CD14-positive monocyte (primary cell): ENCODE measurements at places on chromosomes 2 and 18.

- no peak for DNase-seq
Observed at GRCh38 chr18:32511147-32511546, 40.5 kb upstream of the GAREM1 start.

- DNase-seq = no peak
Observed at GRCh38 chr2:148021886-148022285, 995 bp downstream of the MBD5 start.

DNA sequence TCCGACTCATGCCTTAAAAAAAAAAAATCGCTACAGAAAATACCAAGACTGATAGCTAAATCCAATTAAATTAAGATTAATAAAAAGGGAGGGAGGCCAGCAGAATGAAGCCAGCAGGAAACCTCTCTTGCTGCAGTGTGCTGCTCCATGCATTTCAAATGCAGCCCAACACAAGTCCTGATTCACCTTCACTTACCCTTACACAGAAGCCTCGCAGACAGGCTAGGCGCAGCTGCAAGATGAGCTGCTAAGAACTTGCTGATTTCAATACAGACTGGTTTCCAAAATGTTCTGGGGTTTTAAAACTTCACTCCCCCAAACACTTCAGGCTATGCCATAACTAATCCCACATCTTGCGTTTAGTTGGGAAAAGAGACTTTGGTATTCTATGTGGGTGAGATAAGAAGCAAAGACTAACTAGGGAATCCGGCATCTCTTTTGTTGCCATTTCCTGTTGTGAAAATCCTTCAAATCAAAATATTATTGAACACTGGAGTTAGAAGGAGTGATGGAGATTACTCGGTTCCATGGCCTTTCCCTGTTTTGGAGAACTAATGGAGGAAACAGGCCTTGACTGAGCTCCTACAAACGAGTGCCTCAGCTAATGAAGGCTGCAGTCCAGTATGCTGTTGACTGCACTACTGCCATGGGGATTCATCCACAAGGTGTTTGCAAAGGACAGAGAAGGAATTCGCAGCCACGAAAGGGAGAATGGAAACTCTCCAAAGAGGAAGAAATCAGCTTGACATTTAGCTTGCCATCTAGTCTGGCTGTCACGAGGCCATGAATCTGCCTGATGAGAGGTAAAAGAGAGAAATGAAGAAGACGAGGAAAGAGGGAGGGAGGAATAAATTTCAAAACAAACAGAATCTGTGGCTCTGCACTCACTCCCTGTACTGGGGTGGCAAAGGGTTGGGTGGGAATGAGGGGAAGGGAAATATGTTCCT, 67.3 kb downstream of the CLHC1 start:
- peak; percentile 43 for DNase-seq

GRCh38 chr2:118609138-118609537, 238.3 kb downstream of the EN1 start:
- no peak for DNase-seq

DNA sequence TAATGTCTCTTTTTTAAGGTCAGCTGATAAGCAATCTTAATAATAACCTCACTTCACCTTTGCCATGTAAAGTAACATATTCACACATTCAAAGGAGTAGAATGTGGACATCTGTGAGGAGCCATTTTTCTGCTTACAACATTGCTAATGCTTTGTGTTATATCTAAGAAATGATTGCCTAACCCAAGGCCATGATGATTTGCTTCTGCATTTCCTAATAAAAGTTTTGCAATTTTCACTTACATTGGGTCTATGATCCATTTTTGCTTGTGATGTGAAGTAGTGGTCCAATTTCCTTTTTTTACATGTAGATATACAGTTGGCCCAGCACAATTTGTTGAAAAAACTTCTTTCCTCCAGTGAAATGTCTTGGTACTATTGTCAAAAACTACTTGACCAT, 22.0 kb downstream of the RELCH start:
- peak; percentile 74 for DNase-seq

GRCh38 chr2:52518678-52519077, 1248.9 kb upstream of the CHAC2 start:
- no peak for DNase-seq

GRCh38 chr2:222076973-222077690, 221.7 kb downstream of the PAX3 start:
- DNase-seq = no peak

- no peak for DNase-seq
Observed at GRCh38 chr2:226450141-226450540, 349.5 kb downstream of the IRS1 start.

DNA sequence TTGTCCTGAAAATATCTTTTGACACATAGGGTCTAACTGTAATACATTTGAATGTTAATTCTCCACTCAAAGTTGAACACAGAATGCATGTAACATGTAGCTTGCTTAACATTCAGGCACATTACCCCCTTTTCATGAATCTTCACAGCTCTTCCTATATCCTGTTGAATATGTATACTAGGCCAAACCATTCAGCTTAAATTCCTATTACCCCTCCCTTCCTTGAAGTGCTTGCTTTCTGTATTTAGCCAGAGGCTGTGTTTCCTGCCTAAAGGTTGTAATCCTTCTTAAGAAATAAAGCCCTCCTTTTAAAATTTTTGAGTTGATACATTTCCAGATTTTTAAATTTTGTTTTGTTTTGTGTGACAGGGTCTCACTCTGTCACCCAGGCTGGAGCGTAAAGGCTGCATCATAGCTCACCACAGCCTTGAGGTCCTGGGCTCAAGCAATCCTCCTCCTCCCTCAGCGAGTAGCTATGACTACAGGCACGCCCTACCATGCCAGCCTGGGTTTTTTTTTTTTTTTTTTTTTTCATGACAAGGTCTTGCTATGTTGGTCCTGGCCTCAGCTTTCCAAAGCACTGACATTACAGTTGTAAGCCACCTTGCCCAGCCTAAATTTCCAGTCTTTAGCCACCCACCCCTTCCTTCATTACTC, 357.6 kb downstream of the DSC3 start:
- no peak for DNase-seq

- no peak for DNase-seq
Observed at GRCh38 chr2:168079236-168079635, 168.2 kb downstream of the STK39 start.

DNA sequence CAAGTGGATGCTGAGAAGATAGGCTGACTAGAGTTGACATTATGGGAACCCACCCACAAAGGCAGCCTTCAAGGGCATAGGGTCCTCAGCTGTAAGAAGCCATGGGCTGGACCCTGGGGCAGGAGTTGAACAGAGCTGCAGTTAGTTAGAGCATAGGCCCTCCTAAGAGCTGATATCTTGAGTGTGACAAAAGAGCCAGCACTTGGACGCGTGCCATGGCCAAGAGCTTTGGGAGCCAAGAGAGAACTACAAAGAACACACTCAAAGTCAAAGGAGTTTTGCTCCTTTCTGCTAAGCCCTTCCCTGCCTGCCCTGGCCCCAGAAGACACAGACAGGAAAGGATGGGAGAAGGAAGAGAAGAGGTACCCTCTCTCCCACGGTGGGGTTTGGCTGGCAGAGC, 29.9 kb upstream of the AGAP1 start:
- DNase-seq = no peak

DNA sequence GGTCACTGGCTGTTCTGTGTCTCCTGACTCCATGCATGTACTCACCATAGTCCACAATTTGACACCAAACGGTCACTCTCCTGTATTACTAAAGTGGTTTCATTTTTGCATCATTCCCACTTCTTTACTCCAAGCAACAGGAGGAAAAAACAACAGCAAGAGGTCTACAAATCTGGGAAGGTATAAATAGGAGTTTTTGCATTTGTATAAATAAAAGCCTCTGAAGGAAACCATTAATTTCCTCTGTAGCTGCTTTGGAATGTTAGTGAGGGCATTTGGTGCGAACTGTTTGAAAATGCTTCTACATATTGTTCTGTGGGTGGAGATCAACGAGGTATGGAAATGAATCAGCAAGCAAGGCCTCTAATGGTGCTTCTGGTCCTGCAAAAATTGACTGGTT, 148.5 kb upstream of the DLX2 start:
- DNase-seq = no peak

DNA sequence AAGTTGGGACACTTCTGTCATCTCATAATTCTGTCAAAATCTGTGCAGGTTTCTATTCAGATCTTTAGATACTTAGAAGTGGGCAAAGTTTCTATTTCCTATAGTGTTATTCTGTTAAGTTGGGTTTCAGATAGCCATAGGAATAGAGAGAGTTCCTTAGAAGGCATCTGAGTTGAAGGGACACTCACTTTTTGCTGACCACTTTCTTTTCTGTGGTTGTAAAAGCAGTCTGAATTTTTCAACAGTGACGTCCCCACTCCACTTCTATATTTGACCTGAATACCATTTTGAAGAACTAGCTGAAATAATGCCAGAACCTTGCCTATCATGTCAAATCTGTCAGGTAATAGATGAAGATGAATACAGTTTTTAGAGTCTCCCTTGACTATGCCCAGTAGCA, 267.3 kb downstream of the SPAG16 start:
- DNase-seq = no peak

DNA sequence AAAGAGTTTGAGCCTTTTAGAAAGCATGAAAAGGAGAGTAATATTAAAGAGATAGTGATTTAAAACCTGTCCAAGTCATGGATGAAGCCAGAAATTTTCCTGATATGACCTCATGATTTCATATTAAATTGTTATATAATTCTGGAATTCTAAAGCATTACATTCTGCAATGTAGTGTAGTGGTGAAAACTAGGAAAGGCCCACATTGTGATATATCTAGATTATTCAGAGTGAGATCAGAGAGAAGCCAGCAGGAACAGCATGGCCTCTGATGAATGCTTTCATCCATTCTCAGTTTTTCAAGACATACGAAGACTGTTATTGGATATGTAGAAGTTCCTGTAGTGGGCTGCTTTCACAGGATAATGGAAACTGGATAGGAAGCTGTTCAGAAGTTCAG, 98.8 kb downstream of the LCLAT1 start:
- DNase-seq = no peak

GRCh38 chr2:176584333-176584732, 315.1 kb downstream of the MTX2 start:
- no peak for DNase-seq

GRCh38 chr2:100613719-100614118, 50.9 kb downstream of the PDCL3 start:
- no peak for DNase-seq

DNA sequence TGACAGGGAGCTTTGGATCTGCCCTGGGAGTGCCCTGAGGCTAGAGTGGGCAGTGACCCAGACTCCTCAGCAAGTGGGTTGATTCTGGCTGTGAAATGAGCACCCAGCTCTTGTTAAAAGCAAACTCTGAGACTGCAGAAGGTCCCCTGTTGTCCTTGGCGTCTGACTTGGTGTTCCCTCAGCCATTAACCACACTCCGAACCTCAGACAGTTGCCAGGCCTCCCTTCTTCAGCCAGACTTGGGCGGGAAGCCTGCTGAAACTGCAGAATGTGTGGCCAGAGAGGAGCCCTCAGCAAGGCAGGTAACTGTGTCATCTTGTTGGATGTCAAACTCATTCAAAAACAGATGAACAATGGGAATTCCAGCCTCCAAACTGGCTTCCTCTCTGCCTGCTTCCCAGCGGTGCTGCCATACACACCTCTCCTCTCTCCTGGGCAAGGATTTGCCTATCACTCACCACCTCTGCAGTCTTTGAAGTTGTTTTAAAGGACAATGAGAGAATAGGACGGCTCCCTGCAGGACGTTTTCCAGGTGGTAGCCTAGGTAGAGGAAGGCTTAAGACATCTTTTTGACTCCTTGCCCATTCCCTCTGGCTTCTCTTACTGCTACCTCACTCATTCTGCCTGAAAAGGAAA, 38.9 kb upstream of the B3GNT2 start:
- DNase-seq = no peak

GRCh38 chr2:217727801-217728200, 275.0 kb downstream of the TNS1 start:
- DNase-seq = no peak

GRCh38 chr2:119679846-119680245, 845 bp downstream of the TMEM177 start:
- no peak for DNase-seq

- DNase-seq = no peak
Observed at GRCh38 chr2:224268441-224268840, 133.5 kb downstream of the FAM124B start.

DNA sequence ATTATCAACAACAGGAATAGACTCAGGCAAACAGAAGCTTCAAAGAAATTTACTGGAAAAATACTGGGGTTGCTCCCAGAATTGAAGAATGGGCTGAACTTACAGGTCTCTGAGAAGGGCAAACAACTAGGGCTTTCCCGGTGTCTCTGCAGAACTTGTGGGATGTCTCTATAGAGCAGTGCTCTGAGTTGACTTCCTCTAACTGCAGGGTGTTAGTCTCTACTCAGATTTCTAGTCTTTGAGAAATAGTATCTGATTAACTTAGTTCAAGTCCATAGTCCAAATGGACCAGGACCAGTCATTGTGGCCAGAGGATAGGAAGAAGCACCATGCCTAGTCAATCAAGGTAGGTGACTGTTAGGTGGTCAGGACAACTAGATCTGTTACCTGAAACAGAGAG, 45.8 kb downstream of the LIMS1 start:
- DNase-seq = no peak

GRCh38 chr2:95034221-95034620, 8.7 kb downstream of the MAL start:
- DNase-seq = no peak

GRCh38 chr2:224969633-224970260, 72.5 kb downstream of the DOCK10 start:
- DNase-seq = no peak

DNA sequence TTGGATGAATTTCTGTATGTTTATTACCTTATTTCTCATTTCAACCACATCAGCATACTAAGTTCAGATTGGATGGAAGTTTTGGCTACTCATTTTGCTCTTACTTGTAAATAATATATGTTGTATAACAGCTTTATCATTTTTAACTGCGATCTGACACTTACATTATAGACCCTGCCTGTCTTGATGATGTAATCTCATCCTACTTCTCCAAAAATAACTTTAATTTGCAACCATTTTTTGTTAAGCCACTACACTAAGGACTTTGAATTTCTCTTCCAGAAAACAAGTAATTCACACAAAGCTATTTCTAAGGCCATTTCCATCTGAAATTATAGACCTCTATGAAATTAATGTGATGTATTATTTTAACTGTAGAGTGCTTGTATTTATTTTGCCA, 240.7 kb downstream of the WDR7 start:
- DNase-seq = no peak

GRCh38 chr2:120250640-120251039, 2.0 kb upstream of the RALB start:
- no peak for DNase-seq

- no peak for DNase-seq
Observed at GRCh38 chr2:84458551-84459017, 496 bp downstream of the SUCLG1 start.

DNA sequence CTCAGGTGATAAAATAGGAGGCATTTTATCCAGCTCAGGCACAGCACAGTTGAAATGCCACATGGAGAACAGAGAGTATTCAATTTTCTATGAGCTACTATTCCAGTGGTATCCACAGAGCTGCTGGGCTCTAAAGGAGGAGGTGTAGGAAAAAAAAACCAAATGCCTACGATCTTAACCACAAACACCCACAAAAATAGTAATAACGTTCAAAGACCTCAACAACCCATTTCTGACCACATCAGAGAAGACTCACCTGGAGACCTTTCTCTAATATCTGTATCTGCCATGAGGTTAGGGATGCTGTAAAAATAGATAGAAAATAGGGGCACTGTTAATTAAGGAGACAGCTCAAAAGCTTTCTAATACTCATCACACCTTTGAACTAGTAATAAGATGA, 294.6 kb upstream of the PARD3B start:
- DNase-seq = no peak
